ENCODE measurements at places on chromosomes 6 and 20.

GRCh38 chr6:136582711-136583471 is 32.7 kb upstream of the MAP7 start:
- peak; percentile 37 for DNase-seq

GRCh38 chr20:22583773-22584521 is 425 bp downstream of the FOXA2 start:
- no peak for DNase-seq

DNA sequence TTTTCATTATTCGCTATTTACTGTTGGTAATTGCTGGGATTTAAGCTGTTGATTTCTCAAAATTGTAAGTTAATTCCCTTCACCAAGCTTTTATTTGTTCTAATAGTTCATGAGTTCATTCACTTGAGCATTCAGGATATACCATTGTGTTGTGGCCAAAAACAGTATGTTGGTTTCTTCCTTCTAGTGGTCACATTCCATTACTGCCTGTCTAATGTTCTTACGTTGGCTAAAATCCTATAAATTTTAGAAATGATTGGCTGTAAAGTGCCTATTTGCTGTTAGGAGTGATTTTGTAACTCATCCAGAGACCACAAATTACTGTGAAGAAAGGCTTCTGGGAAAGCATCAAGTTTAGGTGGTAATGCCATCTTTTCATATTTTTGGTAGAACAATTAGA is 76.3 kb downstream of the FARS2 start:
- no peak for DNase-seq

- no peak for DNase-seq
Observed at GRCh38 chr20:11331096-11331495, 586.6 kb upstream of the BTBD3 start.

DNA sequence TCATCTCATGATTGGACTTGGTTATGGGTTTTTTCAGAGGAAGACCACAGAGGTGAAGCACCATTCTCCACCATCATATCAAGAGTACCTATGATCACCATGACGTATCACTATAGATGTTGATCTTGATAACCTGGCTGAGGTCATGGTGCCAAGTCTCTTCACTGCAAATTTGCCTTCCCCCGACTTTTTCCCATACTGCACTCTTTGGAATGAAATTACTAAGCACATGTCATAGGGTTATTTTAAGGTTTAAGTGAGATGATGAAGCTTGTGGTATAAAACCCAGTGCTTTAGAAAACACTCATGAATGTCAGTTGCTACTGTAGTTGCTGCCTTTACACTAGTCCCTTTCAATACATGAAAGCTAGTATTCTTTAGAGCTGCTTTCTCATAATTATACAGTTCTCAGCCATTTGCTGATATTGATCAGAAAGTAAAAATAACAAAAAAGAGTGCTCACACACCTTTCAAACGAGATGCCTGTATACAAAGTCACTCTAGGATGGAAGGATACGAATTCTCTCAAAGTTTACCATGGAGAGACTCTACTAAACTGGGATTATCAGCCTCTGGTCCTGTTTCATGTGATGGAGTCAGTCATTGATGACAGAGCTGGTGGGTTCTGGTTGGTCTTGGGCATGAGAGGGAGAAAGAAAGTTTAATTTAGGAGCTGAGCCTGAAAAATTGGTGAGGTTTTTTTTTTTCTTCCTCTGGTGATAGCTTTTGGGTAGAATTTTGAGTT is 228.1 kb downstream of the PRL start:
- no peak for DNase-seq

DNA sequence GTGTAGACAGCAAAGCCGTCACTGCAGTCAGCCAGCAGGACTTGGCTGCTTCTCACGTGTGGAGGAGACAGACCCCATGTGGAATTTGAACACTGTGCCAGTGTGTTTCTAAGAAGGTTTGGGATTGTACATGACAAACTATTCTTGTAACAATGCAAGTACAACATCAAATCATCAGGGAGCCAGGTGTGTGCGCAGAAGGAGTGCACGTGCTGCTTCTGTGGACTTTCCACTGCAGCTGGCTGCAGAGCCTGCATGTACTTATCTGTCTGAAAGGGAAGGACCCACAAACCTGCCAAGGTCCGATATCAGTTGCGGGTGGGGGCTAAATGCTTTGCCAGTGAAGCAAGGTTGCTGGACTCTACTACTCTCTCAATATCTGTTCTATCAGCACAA is 211.6 kb downstream of the WDR27 start:
- DNase-seq: no peak

DNA sequence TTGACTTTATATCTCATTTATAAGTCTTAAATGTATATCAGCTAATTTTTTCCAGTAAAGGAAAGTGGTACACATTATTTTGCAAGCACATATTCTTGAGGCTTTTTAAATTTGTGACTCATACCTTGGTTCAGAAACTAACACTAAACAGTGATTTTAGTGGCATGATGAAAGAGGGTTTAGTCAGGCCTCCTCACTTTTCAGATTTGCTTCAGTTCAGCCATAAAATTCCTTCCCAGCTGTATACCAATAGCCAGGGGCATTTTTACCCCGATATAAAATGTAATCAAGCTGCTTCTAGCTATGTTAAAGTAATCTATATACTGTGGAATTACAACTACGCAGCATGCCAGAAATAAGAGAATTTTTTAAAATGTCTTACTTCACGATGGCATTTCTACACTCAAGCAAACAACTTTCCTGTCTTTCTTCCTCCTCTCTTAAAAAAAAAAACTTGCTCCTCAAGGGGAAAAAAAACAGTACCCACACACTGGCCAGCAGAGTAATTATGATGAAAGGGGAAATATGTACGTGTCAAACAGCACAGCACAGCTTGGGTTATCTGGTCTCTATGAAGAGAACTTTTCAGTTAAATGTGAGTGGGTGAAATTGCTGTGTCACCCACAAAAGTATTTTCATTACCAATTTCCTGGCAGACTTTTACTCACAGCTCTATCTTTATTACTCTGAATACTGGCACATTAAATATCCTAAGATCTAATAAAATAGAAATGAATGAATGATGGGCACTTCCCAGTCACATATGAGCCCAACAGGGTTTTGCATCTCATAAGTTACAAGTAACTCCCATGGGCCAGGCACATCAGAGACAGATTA is 244.8 kb upstream of the TENT5A start:
- DNase-seq: no peak

DNA sequence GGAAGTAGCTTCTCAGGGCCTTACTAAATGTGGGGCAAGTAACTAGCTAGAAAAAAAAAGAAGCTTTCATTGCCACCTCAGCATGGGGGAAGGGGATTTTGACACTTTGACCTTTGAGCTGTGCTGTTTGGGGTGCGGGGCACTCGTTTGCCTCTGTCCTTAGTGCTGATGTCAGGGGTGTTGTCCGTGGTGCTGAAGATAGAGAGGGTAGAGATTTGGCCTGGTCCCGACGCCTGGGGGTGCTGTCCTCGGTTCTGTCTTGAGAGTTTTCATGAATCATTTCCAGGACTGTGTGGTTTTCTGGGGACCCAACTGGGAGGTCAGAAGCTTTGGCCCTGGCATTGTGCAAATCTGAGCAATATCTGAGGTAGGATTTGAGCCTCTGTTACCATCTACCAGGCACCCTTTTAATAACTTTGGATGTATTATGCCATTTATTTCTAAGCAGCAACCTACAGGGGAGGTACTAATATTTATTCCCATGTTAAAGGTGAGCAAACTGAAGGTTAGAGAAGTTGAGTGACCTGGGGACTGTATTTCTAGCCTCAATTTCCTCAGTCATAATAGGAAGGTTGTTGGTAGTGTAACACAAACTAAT is 78.0 kb downstream of the DLGAP4 start:
- DNase-seq: no peak

DNA sequence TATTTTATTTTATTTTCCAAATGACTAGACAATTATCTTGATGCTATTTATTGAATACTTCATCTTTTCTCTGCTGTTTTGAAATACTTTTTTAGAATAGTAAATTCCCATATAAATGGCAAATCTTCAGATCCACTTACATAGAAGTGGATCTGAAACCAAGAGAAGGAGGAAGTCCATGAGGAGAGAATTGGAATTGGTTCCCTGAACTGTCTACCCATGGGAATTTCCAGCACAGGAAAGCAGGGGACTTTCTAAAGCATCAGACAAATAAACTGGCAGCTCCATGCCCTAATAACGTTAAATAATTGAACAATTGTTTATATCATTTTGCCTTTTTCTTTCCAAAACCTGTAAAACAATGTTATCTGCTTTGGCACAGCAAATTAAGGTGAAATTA is 47.1 kb upstream of the PNRC1 start:
- DNase-seq: no peak

DNA sequence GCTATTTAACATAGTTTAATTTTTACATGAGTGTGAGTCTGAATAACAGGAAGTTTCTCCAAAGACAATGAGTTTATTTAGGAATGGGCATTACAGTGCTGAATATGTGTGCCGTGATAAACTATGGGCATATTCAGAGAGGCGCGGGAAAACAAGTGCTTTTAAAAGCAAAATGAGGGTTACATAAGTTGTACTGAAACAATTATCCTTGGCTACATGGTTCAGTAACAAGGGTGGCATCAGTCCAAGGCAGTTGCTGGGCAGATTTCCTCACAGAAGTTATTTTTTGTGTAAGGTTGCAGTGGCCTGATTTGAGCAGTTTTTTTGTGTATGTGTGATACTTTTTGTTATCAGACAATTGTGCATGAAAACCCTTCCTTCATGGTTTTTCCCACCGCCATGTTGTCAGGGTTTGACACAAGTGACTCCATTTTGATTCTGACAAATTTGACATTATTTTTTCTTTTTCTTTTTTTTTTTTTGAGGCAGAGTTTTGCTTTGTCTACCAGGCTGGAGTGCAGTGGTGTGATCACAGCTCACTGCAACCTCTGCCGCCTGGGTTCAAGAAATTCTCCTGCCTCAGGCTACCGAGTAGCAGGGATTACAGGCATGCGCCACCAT is 22.3 kb upstream of the PXDC1 start:
- peak; percentile 12 for DNase-seq

DNA sequence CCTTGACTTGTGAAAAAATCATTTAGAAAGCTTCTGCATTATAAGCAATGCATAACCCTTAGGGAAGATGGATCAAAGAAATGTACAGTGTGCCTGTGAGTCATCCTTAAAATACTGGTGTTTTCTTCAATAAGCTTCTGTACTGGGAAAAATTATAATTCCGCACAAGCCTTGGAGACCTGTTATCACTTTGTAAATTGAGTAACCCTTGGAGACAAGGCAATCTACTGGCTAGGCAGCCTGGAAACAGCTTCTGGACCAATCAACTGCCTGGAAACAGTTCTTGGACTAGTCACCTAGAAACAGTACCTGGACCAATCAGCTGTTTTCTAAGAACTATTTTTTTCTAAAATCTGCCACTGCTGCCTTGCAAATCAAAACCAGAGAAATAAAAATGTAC is 25.8 kb upstream of the RNGTT start:
- DNase-seq: no peak

DNA sequence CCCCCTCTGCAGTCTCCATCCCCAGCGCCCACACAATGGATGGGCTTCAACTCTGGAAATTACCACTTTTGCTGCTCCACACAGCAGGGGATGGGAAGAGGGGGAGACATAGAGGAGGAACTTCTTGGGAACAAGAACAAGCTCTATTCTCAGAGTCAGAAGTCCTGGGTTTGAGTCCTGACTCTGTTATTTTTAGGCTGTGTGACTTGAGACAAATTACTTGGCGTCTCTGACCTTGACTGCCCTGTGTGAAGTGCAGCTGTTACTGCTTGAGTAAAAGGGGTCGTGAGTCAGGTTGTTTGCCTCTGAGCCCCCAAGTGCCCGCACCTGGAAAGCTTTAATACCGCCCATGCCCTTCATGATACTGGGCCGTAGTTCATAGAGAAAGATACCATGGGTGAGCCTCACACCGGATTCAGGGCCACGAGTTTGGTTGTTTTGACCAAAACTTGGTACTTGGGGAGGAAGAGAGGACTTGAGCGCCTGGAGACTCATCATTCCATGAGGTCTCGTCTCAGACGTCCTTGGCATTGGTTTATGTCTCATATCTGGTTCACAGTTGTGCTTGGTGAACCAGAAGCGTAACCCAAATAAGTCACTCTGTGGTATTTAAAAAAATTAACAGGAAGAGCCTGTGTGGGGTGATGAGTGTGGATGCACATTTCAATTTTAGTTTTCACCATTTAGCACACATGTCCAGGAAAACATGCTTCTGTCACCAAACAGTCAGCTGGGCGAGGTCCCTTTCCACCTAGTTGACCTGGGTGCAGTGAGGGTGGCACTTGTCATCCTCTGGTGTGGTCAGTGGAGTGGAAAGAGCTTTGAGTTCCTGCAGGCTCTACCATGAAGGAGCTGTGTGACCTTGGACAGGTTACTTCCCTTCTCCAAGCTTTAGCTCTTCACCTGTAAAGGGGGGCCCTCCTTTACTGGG is 75.6 kb downstream of the CDC5L start:
- DNase-seq: no peak

DNA sequence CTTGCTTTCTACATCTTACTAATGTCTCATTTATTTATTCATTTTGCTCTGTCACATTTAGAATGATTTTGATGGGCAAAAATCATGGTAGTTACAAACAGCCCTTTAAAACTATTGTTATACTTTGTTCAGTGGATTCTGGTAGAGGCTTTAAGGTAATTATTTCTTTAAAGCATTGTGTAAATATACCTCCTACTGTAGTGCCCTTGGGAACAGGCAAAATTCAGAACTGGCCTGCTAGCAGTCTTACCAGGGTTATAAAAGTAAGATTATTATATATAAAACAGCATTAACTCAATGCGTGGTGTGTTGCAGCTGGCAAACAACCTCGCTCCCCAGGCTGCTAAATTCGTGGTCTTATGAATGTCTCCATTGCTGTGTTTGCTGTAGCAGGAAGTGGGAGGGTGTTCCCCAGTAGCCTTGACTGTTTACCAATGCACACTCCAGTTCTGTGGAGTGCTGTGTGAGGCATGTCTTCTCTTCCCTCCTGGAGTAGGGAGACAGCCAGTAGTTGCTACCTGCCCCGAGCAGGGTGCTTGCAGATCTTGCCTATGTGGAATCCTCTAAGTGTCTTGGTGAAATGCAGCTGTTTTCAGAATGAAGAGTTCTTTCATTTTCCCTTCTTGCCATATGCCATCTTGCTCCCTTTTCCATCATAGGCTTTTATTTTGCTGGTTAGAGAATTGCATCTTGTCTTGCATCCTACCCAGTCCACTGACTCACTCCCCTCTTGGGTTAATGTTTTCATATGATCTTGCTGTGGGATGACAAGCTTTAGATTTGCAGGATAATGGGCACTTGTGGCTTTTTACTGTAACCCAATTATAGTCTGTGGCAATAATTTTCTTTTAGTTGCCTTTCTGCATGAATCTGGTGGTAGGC is 45.3 kb downstream of the IGF2R start:
- no peak for DNase-seq

DNA sequence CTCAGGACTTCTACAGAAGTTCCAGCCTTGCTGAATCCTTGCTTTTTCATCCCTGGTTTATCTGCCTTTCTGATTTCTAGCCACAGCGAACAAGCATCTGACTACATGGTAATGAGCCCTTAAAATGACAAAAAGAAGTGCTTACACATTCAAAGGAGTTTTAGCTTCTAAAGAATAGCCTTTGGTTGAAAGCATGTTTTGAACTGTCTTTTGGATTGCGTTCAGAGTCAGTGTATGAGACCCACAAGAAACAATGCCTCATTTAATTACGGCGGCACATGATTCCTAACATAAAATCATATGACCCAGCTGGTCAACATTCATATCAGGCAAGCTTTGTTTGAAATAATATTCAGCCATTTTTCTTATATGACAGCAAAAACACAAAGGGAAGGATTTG is 784.2 kb downstream of the KIF16B start:
- DNase-seq: peak; percentile 95

GRCh38 chr6:19669206-19669605 is 168.0 kb upstream of the ID4 start:
- DNase-seq: no peak
